ENCODE measurements at places on chromosomes 4 and X.

DNA sequence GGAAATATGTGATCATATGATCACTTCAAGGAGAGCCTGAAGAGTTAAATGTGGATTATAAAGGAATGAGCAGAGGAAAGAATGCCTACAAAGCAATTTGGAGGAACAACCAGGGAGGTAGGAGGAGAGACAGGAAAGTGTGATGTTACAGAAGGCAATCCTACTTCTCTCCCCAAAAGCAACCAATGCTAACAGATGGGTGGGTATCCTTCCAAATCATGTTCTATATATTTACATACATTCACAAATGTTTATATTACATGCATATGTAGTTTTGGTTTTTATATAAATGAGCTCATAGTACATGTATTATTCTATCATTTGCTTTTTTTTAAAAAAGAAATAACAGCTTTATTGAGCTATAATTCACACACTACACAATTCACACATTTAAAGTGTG is 56.0 kb downstream of the ZCCHC12 start:
- H3K36me3 ChIP-seq, result no peaks in the 10 kb centered on the region
- no peaks in the 10 kb centered on the region for H3K4me1 ChIP-seq
- H3K27ac ChIP-seq, result no peak overlapping the region

DNA sequence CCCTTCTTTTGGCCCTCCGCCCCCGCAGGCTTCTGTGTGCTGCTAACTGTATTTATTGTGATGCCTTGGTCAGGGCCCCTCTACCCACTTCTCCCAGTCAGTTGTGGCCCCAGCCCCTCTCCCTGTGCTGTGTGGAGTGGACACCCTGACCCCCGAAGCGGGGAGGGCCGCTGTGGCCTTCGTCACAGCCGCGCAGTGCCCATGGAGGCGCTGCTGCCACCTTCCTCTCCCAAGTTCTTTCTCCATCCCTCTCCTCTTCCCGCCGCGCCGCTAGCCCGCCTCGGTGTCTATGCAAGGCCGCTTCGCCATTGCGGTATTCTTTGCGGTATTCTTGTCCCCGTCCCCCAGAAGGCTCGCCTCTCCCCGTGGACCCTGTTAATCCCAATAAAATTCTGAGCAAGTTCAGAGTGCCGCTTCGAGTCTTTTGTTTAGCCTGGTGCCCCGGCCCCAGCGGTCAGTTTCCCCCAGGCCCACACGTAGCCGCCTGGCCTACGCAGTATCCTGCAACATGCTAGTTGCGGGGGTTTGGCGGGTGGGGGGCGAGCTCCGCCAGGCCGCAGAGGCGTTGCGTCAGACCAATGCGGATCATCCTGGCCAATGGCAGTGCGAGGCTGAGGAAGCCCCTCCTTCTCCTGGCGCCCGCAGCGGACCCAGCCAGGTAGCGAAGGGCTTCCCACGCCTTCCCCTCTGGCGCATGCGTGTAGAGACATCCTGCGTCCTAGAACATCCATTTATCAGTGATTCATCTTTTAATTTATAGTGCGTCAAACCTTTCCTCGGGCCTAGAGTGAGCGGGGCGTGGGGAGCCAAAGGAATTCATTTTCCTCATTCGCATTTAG is 5.6 kb upstream of the KANTR start:
- peaks cover 3% of the 10 kb centered on the region for H3K4me1 ChIP-seq
- H3K27me3 ChIP-seq, result no peaks in the 10 kb centered on the region
- H3K4me3 ChIP-seq, result peak overlapping the region; percentile 22
- peaks cover 9% of the 10 kb centered on the region for H3K36me3 ChIP-seq
- peak; percentile 89 for DNase-seq
- peak overlapping the region; percentile 64 for H3K27ac ChIP-seq

GRCh38 chrX:85020216-85020615 is 16.5 kb downstream of the APOOL start:
- no peaks in the 10 kb centered on the region for H3K36me3 ChIP-seq
- DNase-seq, result no peak
- no peak overlapping the region for H3K27ac ChIP-seq
- no peaks in the 10 kb centered on the region for H3K4me1 ChIP-seq
- H3K27me3 ChIP-seq, result no peaks in the 10 kb centered on the region

DNA sequence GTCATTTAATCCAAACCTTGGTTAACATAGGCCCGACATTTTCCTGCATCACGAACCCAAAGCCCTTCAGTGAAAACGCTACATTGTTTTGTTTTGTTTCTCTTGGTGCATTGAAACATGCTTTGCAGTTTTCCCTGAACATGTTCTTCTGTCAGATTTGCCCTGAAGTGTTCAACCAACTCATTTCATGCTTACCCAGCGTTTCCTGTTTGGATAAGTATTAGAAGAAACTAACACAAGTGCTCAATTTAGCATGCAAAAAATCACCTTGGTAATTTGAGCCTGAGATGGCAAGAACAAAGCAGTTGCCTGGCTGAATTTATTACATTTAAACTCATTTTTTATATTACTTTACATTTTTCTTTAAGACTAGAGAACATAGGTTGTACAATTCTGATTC is 160.1 kb upstream of the VCX3A start:
- H3K27ac ChIP-seq, result no peak overlapping the region
- no peak overlapping the region for H3K4me3 ChIP-seq
- no peak for DNase-seq

- no peak overlapping the region for H3K4me3 ChIP-seq
- no peak overlapping the region for H3K27ac ChIP-seq
- no peaks in the 10 kb centered on the region for H3K4me1 ChIP-seq
- H3K36me3 ChIP-seq, result no peaks in the 10 kb centered on the region
Observed at GRCh38 chrX:151505796-151506195, 57.7 kb upstream of the PASD1 start.

- no peak for DNase-seq
- no peak overlapping the region for H3K27ac ChIP-seq
- H3K4me3 ChIP-seq, result no peak overlapping the region
- no peaks in the 10 kb centered on the region for H3K27me3 ChIP-seq
- no peaks in the 10 kb centered on the region for H3K4me1 ChIP-seq
Observed at GRCh38 chr4:3360777-3361176, 68.0 kb downstream of the RGS12 start.

DNA sequence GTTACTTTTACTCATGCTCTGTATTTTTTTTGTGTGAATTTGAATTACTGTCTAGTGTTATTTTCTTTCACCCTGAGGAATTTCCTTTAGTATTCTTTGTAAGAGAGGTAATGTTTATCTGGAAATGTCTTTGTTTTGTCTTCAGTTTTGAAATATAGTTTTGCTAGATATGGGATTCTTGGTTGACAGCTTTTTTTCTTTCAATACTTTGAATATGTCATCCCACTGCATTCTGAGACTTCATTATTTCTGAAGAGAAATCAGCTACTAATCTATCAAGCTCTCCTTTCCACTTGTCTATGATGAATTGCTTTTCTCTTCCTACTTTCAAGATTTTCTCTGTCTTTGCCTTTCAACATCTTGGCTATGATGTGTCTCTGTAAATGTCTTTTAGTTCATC is 217.0 kb upstream of the CASK start:
- H3K36me3 ChIP-seq, result no peaks in the 10 kb centered on the region
- H3K4me1 ChIP-seq, result no peaks in the 10 kb centered on the region
- no peak overlapping the region for H3K4me3 ChIP-seq
- H3K27ac ChIP-seq, result no peak overlapping the region
- H3K27me3 ChIP-seq, result no peaks in the 10 kb centered on the region

GRCh38 chr4:175998782-175999181 is 66.9 kb upstream of the WDR17 start:
- no peaks in the 10 kb centered on the region for H3K36me3 ChIP-seq
- H3K27ac ChIP-seq, result no peak overlapping the region
- peaks cover 33% of the 10 kb centered on the region for H3K27me3 ChIP-seq
- peaks cover 5% of the 10 kb centered on the region for H3K4me1 ChIP-seq

DNA sequence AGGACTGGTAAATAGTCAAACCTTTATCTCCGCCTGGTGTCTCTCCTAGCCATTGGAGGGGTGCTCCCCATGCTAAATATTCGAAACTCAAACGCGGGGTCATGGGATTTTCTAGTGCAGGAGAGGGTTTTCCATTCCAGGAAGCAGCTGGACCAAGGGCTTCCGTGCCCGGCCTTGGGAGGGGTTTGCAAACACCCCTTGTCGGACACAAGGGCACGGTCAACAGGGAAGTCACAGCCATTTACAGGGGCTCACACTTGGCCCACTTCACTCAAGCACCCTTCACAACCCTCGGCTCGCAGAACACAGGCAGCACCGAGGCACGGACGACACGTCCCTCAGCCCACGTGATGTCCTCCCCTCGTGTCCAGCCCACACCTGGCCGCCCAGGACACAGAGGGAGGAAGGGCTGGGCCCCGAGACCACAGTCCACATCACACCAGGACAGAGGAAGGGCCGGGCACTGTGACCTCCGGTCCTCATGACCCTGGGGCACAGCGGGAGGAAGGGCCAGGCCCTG is 10.3 kb upstream of the PLCXD1 start:
- H3K36me3 ChIP-seq, result no peaks in the 10 kb centered on the region
- DNase-seq, result peak; percentile 70
- peaks cover 7% of the 10 kb centered on the region for H3K4me1 ChIP-seq
- no peaks in the 10 kb centered on the region for H3K27me3 ChIP-seq

GRCh38 chr4:137534516-137534915 is 2.2 kb upstream of the PCDH18 start:
- peak overlapping the region; percentile 35 for H3K27ac ChIP-seq
- no peaks in the 10 kb centered on the region for H3K4me1 ChIP-seq
- no peak for DNase-seq
- H3K27me3 ChIP-seq, result no peaks in the 10 kb centered on the region

GRCh38 chrX:118862979-118863378 is 39.4 kb downstream of the ZCCHC12 start:
- no peak for DNase-seq
- no peaks in the 10 kb centered on the region for H3K36me3 ChIP-seq
- H3K4me1 ChIP-seq, result no peaks in the 10 kb centered on the region
- no peak overlapping the region for H3K27ac ChIP-seq
- no peak overlapping the region for H3K4me3 ChIP-seq

GRCh38 chr4:152508386-152508785 is 27.5 kb downstream of the FBXW7 start:
- DNase-seq, result no peak
- no peaks in the 10 kb centered on the region for H3K36me3 ChIP-seq
- H3K27ac ChIP-seq, result no peak overlapping the region
- no peaks in the 10 kb centered on the region for H3K27me3 ChIP-seq
- H3K4me3 ChIP-seq, result no peak overlapping the region
- H3K4me1 ChIP-seq, result peaks cover 7% of the 10 kb centered on the region

GRCh38 chrX:50483283-50483682 is 12.7 kb upstream of the DGKK start:
- H3K27me3 ChIP-seq, result no peaks in the 10 kb centered on the region
- no peak overlapping the region for H3K4me3 ChIP-seq
- no peak for DNase-seq
- H3K36me3 ChIP-seq, result no peaks in the 10 kb centered on the region

DNA sequence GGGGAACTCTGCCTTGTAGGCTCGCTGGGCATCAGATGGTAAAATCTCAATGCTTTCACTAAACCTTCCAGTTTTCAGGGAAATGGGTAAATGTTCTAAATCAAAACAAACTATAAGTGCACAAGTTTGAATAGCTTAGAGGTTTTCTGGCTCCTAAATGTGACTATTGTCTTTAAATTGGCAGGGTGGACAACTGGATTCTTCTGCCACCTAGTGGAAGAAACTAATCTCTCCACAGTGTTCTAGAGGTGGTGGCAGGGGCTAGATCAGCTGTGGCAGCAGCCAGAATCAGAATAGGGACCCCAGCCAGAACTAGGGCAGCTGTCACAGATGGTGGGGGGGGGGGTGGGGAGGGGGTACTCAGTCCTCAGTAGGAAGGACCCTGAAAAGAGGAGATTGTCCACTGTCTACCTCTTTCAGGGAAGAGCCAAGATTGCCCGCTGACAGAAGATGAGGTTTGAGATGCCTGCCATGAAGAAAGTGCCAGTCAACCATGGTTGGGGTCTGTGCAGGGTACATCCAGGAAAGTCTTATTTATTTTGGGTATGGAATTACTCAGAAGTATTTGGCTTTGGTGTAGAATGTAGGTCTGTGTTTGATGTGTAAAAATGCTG is 201.4 kb downstream of the CCNG2 start:
- H3K27ac ChIP-seq, result no peak overlapping the region
- H3K27me3 ChIP-seq, result no peaks in the 10 kb centered on the region
- H3K4me1 ChIP-seq, result no peaks in the 10 kb centered on the region
- H3K36me3 ChIP-seq, result no peaks in the 10 kb centered on the region
- DNase-seq, result peak; percentile 23
- no peak overlapping the region for H3K4me3 ChIP-seq

GRCh38 chr4:145260091-145260490 is 79.7 kb upstream of the OTUD4 start:
- no peak overlapping the region for H3K27ac ChIP-seq
- H3K4me1 ChIP-seq, result no peaks in the 10 kb centered on the region
- no peaks in the 10 kb centered on the region for H3K27me3 ChIP-seq
- no peak for DNase-seq

DNA sequence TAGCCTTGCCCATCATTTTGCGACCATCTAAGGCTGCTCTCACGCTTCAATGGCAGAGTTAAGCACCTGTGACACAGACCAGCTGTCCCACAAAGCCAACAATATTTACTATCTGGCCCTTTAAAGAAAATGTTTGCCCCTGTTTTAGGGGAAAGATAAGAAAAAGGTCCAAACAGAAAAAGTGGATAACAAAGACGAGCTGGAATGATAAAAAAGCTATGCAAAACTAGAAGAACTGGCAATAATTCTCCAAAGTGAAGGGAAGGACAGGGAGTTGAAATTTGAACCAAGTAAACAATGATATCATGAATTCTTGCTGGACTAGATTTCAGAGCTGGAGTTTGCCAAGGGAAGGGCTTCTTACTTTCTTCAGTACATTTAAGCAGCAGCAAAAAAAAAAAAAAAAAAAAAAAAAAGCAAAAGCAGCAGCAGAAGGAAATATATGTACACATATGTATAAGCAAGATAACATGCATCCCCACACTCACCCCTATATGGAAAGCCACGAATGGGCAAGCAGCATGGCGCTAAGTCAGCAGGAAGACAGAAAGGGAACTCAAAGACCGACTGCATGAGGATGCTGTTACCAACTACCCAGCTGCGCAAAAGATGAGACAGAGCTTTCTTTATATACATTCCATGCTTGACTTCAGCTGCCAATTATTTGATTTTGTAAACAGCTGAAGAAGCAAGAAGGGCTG is 12.5 kb downstream of the TRAPPC2 start:
- H3K4me1 ChIP-seq, result no peaks in the 10 kb centered on the region
- H3K27ac ChIP-seq, result no peak overlapping the region
- peak; percentile 28 for DNase-seq
- no peaks in the 10 kb centered on the region for H3K36me3 ChIP-seq
- H3K4me3 ChIP-seq, result no peak overlapping the region
- H3K27me3 ChIP-seq, result no peaks in the 10 kb centered on the region

DNA sequence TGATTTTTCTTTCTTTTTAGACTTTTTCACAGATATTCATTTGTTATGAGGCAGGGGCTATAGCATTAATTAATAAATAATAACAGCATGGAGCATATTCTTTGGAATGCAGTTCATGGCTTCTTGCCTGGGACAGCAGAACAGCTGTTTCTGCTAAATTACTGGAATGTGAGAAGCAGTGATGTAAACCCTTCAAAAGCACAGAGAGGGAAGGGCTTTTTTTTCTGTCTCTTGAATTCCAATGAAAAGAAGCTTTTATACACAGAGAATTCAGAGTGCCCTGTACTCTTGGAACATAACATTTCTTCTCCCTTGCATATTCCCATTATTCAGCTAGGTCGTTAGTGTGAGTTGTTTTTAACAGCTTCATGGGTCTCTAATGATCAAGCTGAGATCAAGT is 28.5 kb upstream of the ANK2 start:
- no peaks in the 10 kb centered on the region for H3K36me3 ChIP-seq
- H3K27ac ChIP-seq, result no peak overlapping the region
- H3K4me3 ChIP-seq, result no peak overlapping the region
- DNase-seq, result no peak
- H3K4me1 ChIP-seq, result no peaks in the 10 kb centered on the region

All from left lung (tissue), 14 donors.